Adrenal gland (tissue), 19 donors: ENCODE measurements at places on chromosomes 11 and 22. TPM values are rescaled to one million over a fixed set of nuclear protein-coding genes. Genes with fewer than 3 reads are reported as not detected.

Gene OLFML1
- 6.8 TPM for total RNA-seq

Gene TEX54
- total RNA-seq: not detected

Gene PACSIN3
- 102 TPM for total RNA-seq

Gene PARVG
- 1.4 TPM for total RNA-seq

DNA sequence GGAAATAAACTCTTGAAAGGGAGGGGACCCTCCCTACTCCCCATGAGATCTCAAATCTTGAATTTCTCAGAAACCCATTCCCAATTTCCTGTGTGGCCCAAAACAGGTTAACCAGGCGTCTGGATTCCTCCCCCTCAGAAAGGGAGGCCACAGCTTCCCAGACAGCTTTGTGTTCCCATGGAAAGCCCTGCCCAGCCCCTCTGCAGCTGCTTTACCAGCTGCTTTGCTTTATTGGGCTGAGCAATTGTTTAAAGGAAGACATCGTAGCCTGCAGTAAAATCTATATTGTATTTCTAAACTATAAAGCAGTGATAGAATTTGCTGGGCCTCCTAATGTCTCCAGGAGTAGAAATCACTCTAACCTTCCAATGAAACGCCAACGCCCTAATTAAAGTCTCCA, 97.4 kb downstream of the CHST1 start:
- no peak overlapping the region for H3K4me3 ChIP-seq
- no peaks in the 10 kb centered on the region for H3K36me3 ChIP-seq
- H3K27ac ChIP-seq: no peak overlapping the region
- no peaks in the 10 kb centered on the region for H3K27me3 ChIP-seq
- no peaks in the 10 kb centered on the region for H3K4me1 ChIP-seq

- H3K27me3 ChIP-seq: no peaks in the 10 kb centered on the region
- no peak overlapping the region for H3K4me3 ChIP-seq
- no peak for DNase-seq
- no peaks in the 10 kb centered on the region for H3K36me3 ChIP-seq
These were observed 185.2 kb downstream of the GRIK4 start for GRCh38 chr11:120696597-120697218.

DNA sequence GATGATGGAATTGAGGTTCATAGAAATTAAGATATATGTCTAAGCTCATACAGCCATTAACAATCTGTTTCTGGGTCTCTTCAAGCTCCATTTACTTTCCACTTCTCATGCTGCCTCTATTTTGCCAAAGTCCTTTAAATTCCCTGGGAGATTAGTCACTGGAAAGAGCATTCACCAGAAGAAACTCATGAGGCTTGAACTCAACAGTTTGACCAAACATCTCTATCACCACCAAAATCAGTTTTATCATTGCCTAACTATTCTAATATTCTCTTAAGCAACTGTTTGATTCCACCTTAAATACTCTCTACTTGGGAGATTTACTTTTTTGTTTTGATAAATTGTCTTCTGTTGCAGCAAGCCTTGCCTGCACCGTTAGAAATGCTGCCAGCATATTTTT, 881.3 kb downstream of the KCNA4 start:
- H3K27me3 ChIP-seq: no peaks in the 10 kb centered on the region
- no peaks in the 10 kb centered on the region for H3K36me3 ChIP-seq
- H3K4me3 ChIP-seq: no peak overlapping the region
- H3K4me1 ChIP-seq: no peaks in the 10 kb centered on the region

DNA sequence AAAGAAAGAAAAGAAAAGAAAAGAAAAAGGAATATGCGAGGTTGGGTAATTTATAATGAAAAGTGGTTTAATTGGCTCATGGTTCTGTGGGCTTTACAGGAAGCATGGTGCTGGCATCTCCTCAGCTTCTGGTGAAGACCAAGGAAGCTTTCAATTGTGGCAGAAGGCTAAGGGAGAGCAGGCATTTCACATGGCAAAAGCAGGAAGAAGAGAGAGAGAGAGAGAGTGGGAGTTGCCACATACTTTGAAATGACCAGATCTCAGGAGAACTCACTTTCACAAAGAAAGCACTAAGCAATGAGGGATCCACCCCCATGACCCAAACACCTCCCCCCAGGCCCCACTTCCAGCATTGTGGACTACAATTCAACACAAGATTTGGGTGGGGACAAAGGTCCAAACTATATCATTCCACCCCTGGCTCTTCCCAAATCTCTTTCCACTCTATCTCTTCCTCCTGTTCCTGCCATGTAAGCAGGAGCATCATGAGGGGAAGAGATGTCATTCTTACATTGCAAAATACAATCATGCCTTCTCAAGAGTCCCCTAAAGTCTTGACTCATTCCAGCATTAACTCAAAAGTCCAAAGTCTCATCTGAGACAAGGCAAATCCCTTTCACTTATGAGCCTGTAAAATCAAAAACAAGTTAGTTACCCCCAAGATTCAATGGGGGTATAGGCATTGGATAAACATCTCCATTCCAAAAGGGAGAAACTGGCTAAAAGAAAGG, 38.9 kb downstream of the LINC01488 start:
- H3K27ac ChIP-seq: no peak overlapping the region
- DNase-seq: no peak
- no peaks in the 10 kb centered on the region for H3K27me3 ChIP-seq
- H3K4me1 ChIP-seq: no peaks in the 10 kb centered on the region

- H3K27me3 ChIP-seq: no peaks in the 10 kb centered on the region
- H3K36me3 ChIP-seq: no peaks in the 10 kb centered on the region
- H3K4me1 ChIP-seq: peaks cover 21% of the 10 kb centered on the region
These were observed 11.6 kb upstream of the MS4A6A start for GRCh38 chr11:60194511-60194910.
